ENCODE measurements at places on chromosomes 12 and 14.

GRCh38 chr12:112103758-112104503, 4.7 kb downstream of the NAA25 start:
- no peak for DNase-seq

GRCh38 chr14:21405097-21405496, 21.3 kb upstream of the SUPT16H start:
- no peak for DNase-seq

DNA sequence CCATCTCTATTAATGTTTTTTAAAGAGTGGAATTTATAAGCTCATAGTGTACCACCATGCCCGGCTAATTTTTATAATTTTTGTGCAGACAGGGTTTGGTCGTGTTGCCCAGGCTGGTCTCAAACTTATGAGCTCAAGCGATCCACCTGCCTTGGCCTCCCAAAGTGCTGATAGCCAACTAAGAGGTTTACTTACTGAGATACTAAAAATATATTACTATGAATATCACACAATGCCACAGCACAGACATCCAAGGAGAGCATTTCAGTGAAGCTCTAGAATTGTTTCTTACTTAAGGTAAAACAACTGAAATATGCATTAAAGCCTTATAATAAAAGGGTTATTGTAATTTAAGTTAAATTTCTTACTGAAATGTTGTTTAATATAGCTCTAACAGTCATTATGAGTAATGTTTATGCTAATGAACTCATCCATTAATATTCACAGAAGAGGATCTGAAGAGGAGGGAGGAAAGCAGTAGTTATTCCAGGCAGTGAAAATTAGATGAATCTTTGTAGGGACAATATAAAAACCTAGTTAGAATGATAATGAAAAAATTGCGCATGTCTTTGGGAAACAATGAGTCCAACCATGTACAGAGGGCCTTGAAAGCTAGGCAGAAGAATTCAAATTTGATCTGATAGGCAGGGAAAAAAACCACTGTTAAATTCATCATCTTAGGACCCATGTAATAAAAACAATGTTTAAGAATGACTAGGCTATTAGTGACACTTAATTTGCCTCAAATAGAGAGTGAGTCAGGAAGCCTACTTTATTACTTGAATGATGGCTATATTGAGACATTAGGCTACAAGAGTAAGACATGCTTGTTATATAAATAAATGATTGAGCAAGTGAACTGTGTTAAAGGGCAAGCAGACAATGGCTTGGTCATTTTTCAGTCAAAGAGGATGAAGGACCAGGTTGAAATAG, 99.2 kb downstream of the SLC41A2 start:
- no peak for DNase-seq

DNA sequence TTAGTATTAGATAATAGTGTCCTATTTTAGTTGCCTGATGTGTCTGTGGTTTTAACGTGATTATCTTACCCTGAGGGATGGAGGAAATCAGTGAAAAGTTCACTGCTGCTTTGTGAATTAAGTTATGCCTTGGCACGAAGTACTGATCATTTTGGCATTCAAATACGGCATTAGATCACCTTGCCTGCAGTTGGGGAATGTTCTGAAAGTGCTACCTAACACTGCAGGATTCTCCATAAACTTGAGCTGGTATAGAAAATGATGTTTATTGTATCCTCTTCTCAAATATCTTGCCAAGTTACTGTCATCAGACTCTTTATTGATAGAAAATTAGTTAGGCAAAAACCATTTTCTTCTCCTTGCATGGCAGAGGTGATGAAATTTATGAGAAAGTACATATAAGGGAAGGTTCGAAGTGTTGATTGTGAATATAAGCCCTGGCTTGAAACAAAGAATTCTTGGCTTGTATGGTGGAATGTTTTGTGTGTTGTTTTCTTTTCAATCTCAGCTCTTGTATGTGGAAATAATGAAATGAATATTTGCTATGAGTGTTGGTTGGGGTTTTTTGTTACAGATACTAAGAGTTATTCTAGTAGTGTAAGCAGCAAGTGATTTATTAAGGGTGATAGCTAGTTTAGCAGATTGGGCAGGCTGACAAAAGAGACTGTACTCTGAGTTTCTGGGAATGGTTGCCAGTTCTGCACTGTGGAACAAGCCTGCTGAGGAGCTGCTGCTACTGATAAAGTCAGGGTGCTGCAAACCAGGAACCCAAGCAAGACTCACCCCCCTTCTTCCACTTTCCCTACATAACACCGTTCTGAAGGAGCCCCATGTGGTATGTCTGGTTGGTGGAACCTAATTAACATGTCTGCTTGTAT, 448.3 kb downstream of the PCNX1 start:
- DNase-seq = no peak

DNA sequence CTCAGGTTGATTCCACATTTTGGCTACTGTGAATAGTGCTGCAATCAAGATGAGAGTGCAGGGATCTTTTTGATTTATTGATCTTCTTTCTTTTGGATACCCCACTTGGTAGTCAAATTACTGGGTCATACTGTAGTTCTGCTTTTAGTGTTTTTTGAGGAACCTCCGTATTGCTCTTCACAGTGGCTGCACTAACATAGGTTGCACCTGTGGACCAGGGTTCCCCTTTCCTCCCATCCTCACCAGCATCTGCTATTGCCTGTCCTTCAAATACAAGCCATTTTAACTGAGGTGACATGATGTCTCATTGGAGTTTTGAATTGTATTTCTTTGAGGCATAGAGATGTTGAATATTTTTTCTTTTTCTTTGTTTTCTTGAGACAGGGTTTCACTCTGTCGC, 152.5 kb upstream of the TMEM132C start:
- DNase-seq = no peak
